ENCODE measurements at places on chromosomes 2 and 18.
A peak's percentile ranks its signal among the peaks of the same experiment; 100 is the strongest.

DNA sequence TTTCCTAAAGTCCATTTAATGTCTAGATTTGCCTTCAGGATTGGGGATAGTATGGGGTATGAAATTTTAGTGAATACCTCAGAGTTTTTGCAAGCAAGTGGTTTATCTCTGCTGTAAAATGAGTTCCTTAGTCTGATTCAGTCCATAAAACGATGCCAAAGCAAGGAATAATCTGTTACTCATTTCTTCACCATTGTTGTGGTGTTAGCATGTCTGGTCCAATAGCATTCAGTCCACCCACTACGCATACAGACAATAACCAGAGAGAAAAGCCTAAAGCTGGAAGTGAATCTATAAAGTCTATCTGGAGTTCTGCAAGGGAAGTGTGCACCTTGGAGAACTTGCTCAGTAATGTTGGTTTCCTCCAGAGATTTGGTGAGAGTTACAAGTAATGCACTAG is 12.9 kb upstream of the DPP4 start:
- no peaks in the 10 kb centered on the region for H3K36me3 ChIP-seq
- peaks cover 3% of the 10 kb centered on the region for H3K4me1 ChIP-seq
- no peak overlapping the region for H3K4me3 ChIP-seq
- H3K27me3 ChIP-seq: no peaks in the 10 kb centered on the region
- no peak overlapping the region for H3K27ac ChIP-seq
- DNase-seq: no peak

DNA sequence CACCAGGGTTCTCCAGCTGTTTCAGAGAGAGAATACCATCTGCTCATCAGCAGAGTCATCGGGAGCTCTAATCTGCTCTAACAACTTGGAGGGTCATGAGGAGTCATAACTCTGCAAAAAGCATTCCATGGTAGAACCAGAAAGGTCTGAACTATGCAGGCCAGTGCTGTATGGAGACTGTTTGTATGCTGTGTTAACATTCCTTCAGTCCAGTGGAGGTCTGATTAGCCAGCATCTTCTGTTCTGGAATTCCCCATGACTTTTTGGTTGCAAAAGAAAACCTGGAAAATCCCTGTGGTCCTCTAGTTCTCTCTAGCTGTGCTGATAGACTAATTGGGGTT is 9.4 kb upstream of the ITGB6 start:
- no peak overlapping the region for H3K4me3 ChIP-seq
- DNase-seq: no peak
- no peaks in the 10 kb centered on the region for H3K27me3 ChIP-seq
- no peaks in the 10 kb centered on the region for H3K36me3 ChIP-seq

DNA sequence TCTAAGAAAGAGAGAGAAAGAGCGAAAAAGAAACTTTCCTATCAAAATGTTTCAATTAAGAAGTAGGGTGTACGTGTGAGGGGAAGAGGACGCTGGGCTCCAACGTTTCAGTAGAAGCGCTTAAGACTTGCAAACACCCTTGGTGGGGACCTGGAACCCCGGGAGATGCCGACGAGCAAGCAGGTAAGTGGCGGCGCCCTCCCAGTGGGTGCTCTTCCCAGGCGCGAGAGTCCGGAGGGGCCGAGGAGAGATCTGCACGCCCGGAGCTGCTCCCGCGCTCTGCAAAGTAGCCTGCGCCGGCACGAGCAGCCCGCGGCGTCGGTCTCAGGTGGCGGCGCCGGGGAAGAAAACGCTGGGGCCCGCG is 678 bp upstream of the OTX1 start:
- H3K27me3 ChIP-seq: peaks cover 91% of the 10 kb centered on the region
- H3K4me3 ChIP-seq: peak overlapping the region; percentile 58
- no peak for DNase-seq
- H3K27ac ChIP-seq: no peak overlapping the region
- peaks cover 61% of the 10 kb centered on the region for H3K4me1 ChIP-seq
- peaks cover 29% of the 10 kb centered on the region for H3K36me3 ChIP-seq

GRCh38 chr2:71646028-71646427 is 192.7 kb downstream of the DYSF start:
- no peak for DNase-seq
- peaks cover 11% of the 10 kb centered on the region for H3K4me1 ChIP-seq
- no peak overlapping the region for H3K4me3 ChIP-seq
- H3K36me3 ChIP-seq: peaks cover 5% of the 10 kb centered on the region
- peak overlapping the region; percentile 17 for H3K27ac ChIP-seq
- H3K27me3 ChIP-seq: no peaks in the 10 kb centered on the region

DNA sequence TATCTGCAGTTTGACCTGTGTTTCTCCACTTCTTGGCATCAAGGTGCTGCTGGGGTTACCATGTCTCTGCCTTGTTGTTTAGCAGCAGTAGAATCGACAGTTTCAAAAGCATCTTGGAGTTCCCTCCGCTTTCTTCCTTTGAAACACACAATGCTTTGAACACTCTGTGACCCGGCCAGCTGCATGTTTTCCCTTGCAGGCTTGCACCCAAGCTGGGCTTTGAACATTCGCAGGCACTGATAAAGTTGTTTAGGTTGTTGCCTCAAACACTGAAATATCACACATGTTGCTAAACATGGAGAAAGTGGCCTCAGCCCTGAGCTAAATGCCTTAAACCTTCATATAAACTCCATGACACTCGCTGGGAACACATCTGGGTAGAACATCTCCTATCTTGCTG is 251.7 kb downstream of the TSN start:
- no peak for DNase-seq
- no peaks in the 10 kb centered on the region for H3K4me1 ChIP-seq

GRCh38 chr2:223563462-223563861 is 38.7 kb downstream of the SCG2 start:
- peaks cover 7% of the 10 kb centered on the region for H3K4me1 ChIP-seq
- no peak for DNase-seq
- no peaks in the 10 kb centered on the region for H3K27me3 ChIP-seq
- no peaks in the 10 kb centered on the region for H3K36me3 ChIP-seq
- H3K4me3 ChIP-seq: no peak overlapping the region
- no peak overlapping the region for H3K27ac ChIP-seq

DNA sequence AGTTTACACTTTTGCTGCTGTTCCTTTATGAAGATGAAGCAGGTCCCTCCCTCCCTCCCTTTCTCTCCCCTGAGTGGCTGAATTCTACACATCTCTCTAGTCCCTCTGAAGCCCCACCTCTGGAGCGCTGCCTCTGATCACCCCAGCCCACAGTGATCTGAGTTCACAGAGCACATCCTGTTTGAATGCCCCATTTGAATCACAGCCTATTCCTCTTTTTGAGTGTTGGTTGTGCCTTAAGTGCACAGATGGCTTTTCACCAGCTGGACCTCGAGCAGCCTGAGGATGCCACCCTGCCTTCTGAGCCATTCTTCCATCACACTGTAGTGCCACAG is 87.1 kb downstream of the ITGB1BP1 start:
- no peak overlapping the region for H3K27ac ChIP-seq
- H3K4me3 ChIP-seq: no peak overlapping the region
- no peaks in the 10 kb centered on the region for H3K27me3 ChIP-seq
- peaks cover 8% of the 10 kb centered on the region for H3K4me1 ChIP-seq
- peaks cover 12% of the 10 kb centered on the region for H3K36me3 ChIP-seq

GRCh38 chr2:59084326-59084725 is 843.2 kb upstream of the FANCL start:
- H3K27me3 ChIP-seq: no peaks in the 10 kb centered on the region
- peak; percentile 24 for DNase-seq
- H3K36me3 ChIP-seq: no peaks in the 10 kb centered on the region
- no peaks in the 10 kb centered on the region for H3K4me1 ChIP-seq
- no peak overlapping the region for H3K4me3 ChIP-seq

DNA sequence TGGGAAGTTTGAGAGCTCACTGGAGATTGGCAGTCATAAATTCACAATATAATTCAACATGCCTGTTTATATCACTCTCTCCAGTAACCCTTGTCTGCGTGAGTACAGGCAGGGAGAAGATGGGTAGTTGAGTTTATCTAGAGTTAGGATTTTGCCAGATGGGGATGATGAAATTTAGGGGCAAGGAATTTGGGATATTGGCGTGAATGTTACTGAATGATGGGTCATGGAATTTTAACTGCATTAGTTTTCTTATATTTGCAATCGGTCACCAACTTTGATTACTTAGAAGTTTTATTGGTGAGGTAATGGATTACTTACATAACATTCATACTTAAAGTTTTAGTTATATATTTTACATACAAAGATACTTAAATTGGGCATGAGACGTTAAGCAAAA is 35.1 kb downstream of the SANBR start:
- H3K27me3 ChIP-seq: no peaks in the 10 kb centered on the region
- H3K36me3 ChIP-seq: peaks cover 9% of the 10 kb centered on the region
- no peaks in the 10 kb centered on the region for H3K4me1 ChIP-seq
- DNase-seq: no peak

GRCh38 chr2:54678719-54679118 is 44.7 kb upstream of the EML6 start:
- DNase-seq: no peak
- H3K4me3 ChIP-seq: no peak overlapping the region
- no peaks in the 10 kb centered on the region for H3K27me3 ChIP-seq

DNA sequence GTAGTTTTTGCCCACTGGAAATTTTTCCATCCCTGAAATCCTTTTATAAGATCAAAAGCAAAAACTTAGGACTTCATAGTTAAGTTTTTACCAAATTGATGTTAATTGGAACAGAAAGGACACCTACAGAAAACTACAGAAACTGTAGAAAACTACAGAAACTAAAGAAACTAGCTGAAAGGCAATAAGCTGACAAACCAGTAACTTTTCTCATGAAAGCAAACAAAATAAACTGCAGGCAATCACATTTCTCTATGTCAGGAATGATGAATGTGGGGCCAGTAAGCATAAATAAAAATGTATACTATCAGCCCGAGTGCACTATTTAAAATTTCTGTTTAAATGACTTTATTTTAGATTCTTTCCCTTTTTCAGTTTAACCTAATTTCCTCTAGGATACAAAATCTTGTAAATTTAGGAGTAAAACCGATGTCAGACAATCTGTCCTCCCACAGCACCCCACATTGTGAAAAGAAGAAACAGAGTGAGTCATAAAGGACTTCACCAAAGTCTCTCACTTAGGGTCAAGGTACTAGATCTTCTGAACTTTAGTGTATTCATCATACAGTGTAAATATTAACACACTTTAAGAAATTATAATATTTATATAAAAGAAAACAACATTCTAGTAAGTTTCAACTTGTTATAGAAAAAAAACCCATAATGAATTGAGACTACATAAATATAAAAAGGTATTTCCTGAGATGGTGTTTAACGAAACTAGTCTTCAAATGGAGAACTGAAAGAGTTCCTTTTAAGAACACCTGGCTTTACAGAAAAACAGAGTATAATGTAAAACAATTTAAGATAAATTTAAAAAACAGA is 46.6 kb downstream of the USP40 start:
- H3K4me3 ChIP-seq: no peak overlapping the region
- no peaks in the 10 kb centered on the region for H3K4me1 ChIP-seq
- H3K27me3 ChIP-seq: no peaks in the 10 kb centered on the region

DNA sequence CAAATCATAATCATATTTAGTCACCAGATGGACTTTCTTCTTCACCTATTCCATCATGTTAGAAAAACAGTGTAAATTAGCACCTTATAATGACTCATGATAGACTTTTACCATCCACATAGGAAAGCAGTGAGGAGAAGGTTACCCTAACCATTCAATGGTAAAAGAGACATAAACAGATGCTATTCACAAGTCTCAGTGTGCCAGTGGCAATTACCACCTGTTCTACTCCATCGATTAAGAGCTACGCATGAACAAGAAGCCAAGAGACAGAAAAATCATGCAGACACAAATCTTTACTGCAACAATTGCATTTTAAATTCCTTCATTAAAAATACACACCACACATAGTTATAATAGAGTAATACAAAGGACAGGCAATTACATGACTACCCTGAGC is 106.7 kb upstream of the CHAC2 start:
- no peaks in the 10 kb centered on the region for H3K36me3 ChIP-seq
- H3K4me1 ChIP-seq: no peaks in the 10 kb centered on the region
- no peak for DNase-seq
- no peak overlapping the region for H3K4me3 ChIP-seq
- no peaks in the 10 kb centered on the region for H3K27me3 ChIP-seq

GRCh38 chr2:229296016-229296415 is 24.9 kb upstream of the PID1 start:
- H3K27me3 ChIP-seq: no peaks in the 10 kb centered on the region
- H3K4me1 ChIP-seq: peaks cover 6% of the 10 kb centered on the region
- H3K36me3 ChIP-seq: no peaks in the 10 kb centered on the region
- H3K4me3 ChIP-seq: no peak overlapping the region
- DNase-seq: no peak

DNA sequence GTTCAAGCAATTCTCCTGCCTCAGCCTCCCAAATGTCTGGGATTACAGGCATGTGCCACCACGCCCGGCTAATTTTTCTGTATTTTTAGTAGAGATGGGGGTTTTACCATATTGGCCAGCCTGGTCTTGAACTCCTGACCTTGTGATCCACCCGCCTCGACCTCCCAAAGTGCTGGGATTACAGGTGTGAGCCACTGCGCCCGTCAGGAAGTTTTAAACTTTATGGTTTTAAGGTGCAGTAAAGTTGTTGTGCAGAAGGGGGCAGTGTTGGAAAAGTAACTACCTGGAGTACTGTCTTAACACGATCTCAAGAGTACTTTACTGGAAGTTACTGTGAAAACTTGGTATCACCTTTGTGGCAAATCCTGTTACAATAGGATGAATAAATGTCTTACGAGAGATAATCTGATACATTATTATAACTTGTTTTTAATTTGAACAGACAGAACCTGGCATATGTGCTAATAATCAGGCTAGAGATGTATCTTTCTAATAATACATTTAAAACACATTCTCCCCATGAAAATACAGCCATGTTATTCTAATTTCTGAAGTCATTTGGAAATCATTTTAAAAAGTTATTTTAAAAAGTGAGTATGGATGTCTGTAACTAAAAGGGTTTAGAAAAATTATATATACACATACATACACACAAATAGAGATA is 10.8 kb downstream of the SPDYA start:
- no peak for DNase-seq
- no peaks in the 10 kb centered on the region for H3K36me3 ChIP-seq
- H3K4me3 ChIP-seq: no peak overlapping the region
- no peak overlapping the region for H3K27ac ChIP-seq
- H3K27me3 ChIP-seq: no peaks in the 10 kb centered on the region

DNA sequence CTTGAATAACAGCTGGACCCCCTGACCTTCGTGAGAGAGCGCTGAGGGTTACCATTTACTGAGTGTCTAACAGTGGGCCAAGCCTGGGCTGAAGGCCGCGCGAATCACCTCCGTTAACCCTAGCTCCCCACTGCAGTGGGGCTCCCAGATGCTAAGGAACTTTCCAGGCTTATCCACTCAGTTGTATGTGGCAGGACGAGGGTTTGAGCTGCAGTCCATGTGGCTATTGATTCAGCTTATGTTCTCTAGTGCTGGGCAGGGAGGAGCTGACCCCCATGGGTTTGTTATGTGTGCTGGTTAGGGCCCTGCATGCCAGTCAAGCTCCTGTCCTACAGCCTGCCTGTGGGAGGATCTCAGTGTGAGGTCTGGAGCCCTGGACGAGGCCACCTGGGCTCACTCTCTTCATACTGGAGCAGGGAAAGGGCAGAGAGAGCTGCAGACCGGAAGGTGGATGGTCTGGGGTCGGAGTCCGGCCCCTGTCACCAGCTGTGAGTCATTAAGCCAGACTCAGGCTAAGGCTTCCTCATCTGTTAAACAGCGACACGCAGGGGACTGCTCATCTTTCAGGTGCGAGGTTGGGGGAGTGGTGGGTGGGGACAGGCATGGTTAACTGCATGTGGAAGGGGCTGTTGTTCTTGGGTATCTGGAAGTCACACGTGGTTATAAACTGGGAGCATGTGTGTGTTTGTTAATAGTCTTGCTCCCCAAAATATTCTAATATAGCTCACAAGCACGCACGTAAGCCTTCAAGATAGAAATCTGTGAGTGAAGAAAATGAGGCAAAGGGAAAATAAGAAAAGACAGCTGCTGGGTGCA is 6.6 kb downstream of the PSD4 start:
- H3K4me1 ChIP-seq: no peaks in the 10 kb centered on the region
- no peaks in the 10 kb centered on the region for H3K27me3 ChIP-seq
- no peaks in the 10 kb centered on the region for H3K36me3 ChIP-seq

All from esophagus muscularis mucosa (tissue), 4 donors.